ENCODE measurements at places on chromosomes 5 and 9. TPM values are rescaled to one million over a fixed set of nuclear protein-coding genes. Genes with fewer than 3 reads are reported as not detected.

TENT4A gene
- 25.6 TPM for total RNA-seq

CD72 gene
- 1.8 TPM for total RNA-seq

GDF9 gene
- 0.79 TPM for total RNA-seq

ANKRD34B gene
- total RNA-seq, result not detected

NCS1 gene
- 27.8 TPM for total RNA-seq

STK32A gene
- 3.3 TPM for total RNA-seq

TEX48 gene
- not detected for total RNA-seq

CYLC2 gene
- not detected for total RNA-seq

PCDHGA2 gene
- 0.33 TPM for total RNA-seq

PLEKHG4B gene
- not detected for total RNA-seq

LRRC19 gene
- not detected for total RNA-seq

PRSS3 gene
- 1.4 TPM for total RNA-seq

ARL14EPL gene
- not detected for total RNA-seq

ZMAT2 gene
- total RNA-seq, result 70.4 TPM

IL33 gene
- not detected for total RNA-seq

SVEP1 gene
- total RNA-seq, result 9.9 TPM

HACD4 gene
- not detected for total RNA-seq

FGF1 gene
- total RNA-seq, result 0.65 TPM

ST6GALNAC4 gene
- total RNA-seq, result 39.5 TPM

THOC3 gene
- total RNA-seq, result 54.2 TPM

CD274 gene
- total RNA-seq, result 2.6 TPM

PAM gene
- 60.3 TPM for total RNA-seq

GFRA3 gene
- total RNA-seq, result not detected

PPP2R2B gene
- total RNA-seq, result not detected

BTNL3 gene
- not detected for total RNA-seq

FCN2 gene
- total RNA-seq, result not detected

SLC12A7 gene
- total RNA-seq, result 8.1 TPM

EDIL3 gene
- total RNA-seq, result not detected

ADGRV1 gene
- total RNA-seq, result not detected

CD14 gene
- 2.2 TPM for total RNA-seq

PPIC gene
- 65.0 TPM for total RNA-seq

HARS1 gene
- total RNA-seq, result 131 TPM

PCDHGB4 gene
- 0.79 TPM for total RNA-seq

NUTM2F gene
- total RNA-seq, result not detected

PNPLA7 gene
- total RNA-seq, result 1.2 TPM

IL5 gene
- not detected for total RNA-seq

IL3 gene
- total RNA-seq, result not detected

Measured in MCF 10A (cell line).